ENCODE measurements at places on chromosomes 4 and X.

GRCh38 chr4:114052227-114052626, 72.8 kb upstream of the ARSJ start:
- DNase-seq: no peak

- DNase-seq: no peak
Observed at GRCh38 chrX:42809569-42809968, 31.6 kb upstream of the PPP1R2C start.

DNA sequence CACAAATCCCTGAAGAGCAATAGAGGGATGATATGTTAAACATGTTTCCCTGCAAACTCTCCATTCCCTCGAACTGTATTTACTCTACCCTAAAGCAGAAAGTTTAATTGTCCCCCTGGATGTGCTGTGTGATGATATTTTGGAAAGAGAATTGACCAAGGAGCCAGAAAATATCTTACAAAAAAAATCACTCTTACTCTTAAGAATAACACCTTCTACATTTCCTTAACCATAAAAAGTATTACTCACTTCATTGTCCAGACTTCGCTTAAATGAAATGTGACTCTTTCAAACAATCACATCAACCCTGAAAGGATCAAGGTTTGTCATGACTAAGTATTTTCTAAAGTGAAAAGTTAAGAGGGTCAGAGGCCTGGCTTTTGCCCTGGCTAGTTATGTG, 49.0 kb upstream of the EGFL6 start:
- no peak for DNase-seq

- no peak for DNase-seq
Observed at GRCh38 chr4:478373-478772, 20.6 kb downstream of the ZNF721 start.

- no peak for DNase-seq
Observed at GRCh38 chr4:186746581-186746980, 22.9 kb upstream of the FAT1 start.

All from pons (tissue), 1 donor.